Right kidney (tissue), 9 donors: ENCODE measurements at places on chromosomes 1 and 21.

DNA sequence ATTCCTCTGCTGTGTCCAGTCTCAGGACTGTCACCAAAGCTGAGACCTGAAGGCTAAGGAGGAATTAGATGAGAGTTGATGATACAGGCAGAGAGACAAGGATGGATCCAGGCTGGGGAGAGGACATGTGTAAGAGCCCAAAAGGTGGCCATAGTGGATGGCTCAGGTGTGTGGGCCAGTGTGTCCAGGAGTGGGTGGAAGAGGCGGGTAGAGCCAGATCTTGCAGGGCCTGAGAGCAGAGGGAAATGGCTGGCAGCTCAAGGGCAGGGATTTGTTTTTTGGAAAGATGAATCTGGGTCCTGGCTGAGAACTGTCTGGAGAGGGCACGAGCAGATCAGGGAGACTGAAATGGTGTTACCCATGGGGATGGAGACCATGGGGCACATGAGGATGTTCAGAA lies 38.1 kb downstream of the AZIN2 start:
- no peak for DNase-seq

DNA sequence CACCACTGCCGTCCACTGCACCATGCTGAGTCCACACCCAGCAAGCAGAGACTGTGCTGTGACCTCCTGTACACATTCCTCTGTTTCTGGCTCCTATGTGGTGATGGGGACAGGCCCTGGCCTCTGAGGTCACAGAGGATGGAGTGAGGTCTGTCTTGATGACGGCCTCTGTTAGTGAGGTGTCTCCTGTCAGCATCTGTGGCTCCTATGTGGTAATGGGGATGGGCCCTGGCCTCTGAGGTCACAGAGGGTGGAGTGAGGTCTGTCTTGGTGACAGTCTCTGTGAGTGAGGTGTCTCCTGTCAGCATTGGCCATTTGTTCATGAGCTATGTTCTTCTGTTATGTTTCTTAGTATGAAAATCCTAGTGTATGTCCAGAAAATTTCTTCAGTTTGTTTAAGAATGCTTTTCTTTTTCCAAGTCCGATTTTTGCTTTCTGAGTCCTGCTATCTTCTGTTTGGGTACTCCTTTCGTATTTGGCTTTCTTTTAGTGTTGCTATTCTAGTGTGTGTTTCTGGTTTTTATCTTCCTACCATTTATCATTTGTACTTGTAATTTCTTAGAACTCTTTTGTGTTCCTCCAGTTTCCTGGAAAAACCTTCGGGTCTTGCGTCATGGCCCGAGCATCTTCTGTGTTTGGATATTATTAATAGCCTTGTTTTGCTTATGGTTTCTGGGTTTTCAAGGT lies 13.4 kb downstream of the SNAP47 start:
- DNase-seq, result no peak

- no peak for DNase-seq
These were observed 62.7 kb downstream of the PRDM2 start for GRCh38 chr1:13762642-13763041.

DNA sequence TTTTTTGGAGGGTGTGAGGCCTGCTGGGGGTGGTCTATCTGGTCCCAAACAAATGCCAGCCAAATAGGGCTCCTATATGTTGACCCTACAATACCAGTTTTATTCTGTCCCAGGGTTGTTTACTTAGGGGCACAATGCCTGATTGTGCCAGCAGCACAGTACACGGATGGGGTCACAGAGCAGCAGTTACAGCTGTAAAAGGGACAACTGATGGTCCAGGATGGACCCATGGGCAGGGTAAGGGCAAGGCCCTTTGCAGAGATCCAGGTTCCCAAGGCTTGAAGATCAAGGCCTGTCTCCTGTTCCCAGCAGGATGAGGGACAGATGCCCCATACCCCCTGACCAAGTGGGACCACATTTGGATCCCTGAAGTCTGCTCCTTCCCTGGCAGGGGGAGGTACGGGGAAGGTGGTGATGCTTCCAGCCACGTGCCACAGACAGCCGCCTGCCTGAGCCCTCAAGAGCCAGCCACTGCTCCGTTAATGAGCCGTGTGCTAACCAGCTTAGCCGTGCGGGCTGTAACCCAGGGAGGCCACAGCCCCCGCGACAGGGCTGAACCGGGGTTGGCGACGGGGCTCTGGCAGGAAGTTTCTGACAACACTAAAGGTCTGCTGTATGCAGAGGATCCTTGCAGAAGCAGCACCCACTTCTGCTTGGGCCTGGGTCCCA lies 18.2 kb downstream of the SLC6A9 start:
- peak; percentile 46 for DNase-seq

- no peak for DNase-seq
These were observed 142.3 kb upstream of the ZC3H12A start for GRCh38 chr1:37332126-37332525.

DNA sequence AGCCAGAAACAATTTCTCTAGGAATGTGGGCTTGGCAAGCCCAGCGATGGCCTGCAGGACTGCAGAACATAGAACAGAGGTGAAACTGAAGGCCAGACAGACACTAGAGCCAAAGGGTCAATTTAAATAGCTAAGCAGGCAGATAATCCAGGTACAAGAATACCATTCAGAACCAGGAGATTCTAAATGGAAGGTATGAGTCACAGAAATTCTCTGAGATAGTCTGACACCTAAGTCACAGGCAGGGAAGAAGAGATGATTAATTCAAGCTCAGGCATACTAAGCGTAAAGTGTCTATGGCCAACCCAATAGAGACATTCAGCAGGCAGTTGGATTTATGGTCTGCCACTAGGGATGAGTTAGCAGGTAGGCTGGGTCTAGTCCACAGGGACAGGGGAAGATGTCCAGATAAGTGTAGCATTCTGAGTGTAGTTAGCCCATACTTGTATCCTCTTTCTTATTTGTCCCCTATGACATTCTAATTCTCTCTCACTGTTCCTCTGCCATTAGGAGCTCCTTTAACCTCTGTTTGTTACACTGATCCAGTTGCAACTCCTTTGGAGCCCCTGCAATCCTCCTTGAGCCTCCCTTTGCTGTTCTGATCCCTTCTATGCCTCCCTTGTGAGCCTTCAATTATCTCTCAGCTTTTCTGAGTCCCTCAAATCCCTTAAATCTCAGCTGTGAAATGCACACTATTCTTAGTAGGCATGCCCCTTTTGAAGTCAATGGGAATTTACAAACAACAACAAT lies 383.8 kb downstream of the LMO4 start:
- DNase-seq, result no peak

GRCh38 chr1:158646465-158646864 lies 40.0 kb downstream of the SPTA1 start:
- no peak for DNase-seq

GRCh38 chr1:24216276-24217074 lies 29.4 kb upstream of the IFNLR1 start:
- DNase-seq, result peak; percentile 44

- no peak for DNase-seq
These were observed at the start of gene SLC2A5 for GRCh38 chr1:9069326-9070100. Gene SLC2A5 (minus strand): TSS chr1:9069635. CDS start chr1:9069536, 99 bp downstream.

DNA sequence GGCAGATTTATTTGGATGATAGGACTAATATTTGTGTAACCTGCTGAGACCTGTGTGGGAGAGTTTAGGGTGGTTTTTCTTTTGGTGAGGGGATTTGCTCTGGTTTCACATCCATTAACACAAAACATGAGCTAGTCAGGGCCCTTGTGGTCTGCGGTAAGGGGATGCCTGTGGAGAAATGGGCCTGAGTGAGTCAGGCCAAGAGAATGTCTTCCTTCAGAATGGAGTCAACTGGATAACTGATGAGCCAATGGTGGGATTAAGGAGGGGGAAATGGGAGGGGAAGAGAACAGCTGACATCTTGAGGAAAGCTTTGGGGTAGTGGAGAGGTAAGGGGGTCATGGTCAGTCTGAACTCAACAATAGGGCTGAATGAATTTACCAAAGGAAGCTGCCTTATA lies 13.9 kb downstream of the WNT2B start:
- no peak for DNase-seq

DNA sequence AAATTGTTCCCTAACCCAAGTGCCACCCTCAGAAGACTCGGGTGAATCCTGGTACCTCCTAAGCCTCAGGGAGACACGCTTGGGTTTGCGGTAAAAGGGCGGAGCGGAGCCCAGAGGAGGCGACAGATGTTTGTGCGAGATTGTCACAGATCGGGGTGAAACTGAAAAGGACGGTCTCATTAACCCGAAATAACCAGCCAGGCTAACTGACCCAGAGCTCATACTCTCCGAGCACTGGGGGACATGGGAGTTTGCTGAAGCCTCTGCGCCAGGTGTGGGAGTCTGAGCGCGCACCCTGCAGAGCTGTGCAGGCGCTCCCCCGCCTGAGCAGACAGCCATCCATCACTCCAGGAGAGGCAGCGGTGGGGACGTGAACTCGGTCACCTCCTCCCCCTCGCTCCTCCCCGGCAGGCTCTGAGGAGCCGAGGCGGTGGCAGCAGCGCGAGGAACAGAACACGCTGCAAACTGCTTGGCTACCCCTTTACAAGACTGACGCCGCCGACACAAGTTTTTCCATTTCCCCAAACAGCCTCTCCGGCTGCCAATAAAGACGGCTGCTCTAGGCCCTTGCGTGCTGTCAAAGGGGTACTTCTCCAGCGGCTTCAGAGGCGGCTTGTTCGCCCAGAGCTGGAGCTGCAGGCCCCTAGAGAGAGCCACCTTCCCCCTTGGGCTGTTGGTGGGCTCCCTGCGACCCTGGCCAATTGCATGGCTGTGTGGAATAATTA lies 43.5 kb downstream of the RRAGC start:
- DNase-seq, result peak; percentile 73

DNA sequence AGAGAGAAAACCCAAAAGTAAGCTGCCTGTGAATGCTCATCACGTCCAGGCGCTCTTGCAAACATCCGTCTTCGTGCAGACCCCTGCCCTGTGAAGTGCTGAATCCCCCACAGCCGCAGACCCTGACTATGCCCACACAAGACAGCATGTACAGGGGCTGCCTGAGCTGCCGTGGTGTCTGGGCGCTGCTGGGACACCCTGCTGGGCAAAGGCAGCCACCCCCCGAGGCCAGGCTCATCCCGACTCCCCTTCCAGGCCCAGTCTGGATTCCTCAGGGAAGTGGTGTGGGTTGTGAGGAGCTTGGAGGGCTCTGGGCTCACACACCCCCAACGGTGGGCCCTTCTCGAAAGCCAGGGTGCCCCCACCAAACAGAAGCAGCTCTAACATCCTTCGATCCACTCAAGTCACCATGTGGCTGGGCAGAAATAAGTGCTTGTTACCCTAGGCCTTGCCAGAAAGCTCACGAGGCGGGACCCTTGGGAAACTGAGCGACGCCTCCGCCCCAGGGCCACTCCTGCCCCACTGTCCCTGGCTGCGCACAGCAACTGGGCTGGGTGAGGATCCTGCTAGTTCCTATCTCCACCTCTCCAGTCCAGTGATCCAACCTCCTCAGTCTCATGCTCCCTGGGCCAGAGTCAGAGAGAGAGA lies 4.8 kb upstream of the WNT9A start:
- no peak for DNase-seq

- peak; percentile 61 for DNase-seq
These were observed 7.5 kb downstream of the MX2 start for GRCh38 chr21:41369105-41369919.

GRCh38 chr1:3668585-3669300 lies 16.4 kb downstream of the TP73 start:
- peak; percentile 42 for DNase-seq
